Esophagus muscularis mucosa (tissue), 4 donors: ENCODE measurements at places on chromosomes 16 and 17. TPM values are rescaled to one million over a fixed set of nuclear protein-coding genes. Genes with fewer than 3 reads are reported as not detected.

DNA sequence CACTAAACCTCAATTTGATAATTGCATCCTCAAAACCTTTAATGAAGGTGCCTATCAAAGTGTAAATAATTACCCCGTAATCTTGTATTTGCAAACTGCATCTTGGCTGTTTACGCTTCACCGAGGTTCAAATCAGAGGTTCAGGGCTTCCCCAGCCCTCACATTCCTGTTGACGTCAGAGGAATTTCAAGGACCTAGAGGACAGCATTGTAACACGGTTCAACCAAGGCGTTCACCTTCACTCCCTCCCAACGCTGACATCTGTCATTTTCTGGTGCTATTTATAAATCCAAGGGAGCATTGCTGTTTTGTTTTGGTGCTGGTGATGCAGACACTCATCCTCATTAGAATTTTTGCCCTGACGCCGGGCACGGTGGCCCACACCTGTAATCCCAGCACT lies 691.6 kb upstream of the RBFOX1 start:
- DNase-seq, result no peak

GRCh38 chr16:85879549-85879948 lies 19.4 kb upstream of the IRF8 start:
- no peak for DNase-seq

DNA sequence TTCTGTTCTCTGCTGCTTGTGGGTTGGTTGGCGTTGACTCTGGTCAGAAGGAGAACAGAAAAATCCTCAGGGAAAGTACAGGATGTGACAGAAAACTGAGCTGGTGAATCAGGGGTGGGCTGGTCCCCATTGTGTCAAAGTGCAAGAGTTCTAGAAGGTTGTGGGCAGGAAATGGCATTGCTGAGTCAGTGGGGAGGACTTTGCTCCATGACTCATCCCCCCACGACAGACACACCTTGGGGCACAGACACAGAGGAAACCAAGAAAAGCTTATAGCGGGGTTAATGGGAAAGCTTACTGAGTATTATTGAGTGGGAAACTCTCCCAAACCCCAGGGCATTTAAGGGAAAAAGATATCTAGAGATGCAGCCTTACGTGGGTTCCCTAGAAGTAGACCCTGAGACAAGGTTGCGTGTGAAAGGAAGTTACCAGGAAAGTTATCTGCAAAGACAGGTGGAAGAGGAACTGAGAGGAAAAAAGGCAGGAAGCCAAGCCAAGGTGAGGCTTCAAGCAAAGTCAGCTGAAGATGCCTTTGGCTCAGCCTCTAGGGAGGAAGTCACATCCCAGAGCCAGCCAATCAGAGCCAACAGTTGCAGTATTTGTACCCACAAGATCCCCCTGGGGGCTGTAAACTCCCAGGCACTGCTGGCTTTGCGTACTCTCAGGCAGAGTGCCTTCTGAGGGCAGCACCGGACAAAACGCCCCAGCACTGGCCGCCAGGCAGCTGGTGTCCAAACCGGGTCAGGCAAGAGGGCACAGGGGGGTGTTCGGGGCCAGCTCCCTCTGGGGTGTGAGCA lies 86.4 kb downstream of the FOXL1 start:
- no peak for DNase-seq

SLC16A11 gene
- 0.26 TPM for total RNA-seq

GPR139 gene
- not detected for total RNA-seq
